Stomach (tissue), 19 donors: ENCODE measurements at places on chromosomes 6 and 20. TPM values are rescaled to one million over a fixed set of nuclear protein-coding genes. Genes with fewer than 3 reads are reported as not detected.

DNAH8 gene
- total RNA-seq: not detected

MUCL3 gene
- total RNA-seq: 252 TPM

DNA sequence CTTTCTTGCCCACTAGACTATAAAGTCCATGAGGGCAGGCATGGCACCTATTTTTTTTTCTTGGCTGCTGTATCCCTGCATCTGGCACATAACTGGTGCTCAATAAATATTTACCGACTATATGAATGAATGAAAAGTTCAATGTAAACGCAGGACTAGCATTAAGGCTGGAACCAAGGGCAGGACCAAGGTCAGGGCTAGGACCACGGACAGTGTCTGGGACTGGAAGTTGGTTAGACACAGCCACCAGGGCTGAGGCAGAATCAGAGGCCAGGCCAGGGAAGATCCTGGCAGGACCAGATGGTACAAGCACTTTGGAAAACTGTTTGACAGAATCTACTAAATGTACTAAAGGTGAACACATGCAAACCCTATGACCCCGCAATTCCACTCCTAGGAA is 3.7 kb downstream of the TNXB start:
- H3K4me1 ChIP-seq: peaks cover 38% of the 10 kb centered on the region
- no peak for DNase-seq
- H3K27ac ChIP-seq: no peak overlapping the region
- no peak overlapping the region for H3K4me3 ChIP-seq

- peak; percentile 40 for DNase-seq
- H3K4me3 ChIP-seq: no peak overlapping the region
- no peaks in the 10 kb centered on the region for H3K27me3 ChIP-seq
- H3K36me3 ChIP-seq: no peaks in the 10 kb centered on the region
- H3K4me1 ChIP-seq: no peaks in the 10 kb centered on the region
Observed at GRCh38 chr6:11011787-11012234, 32.3 kb downstream of the ELOVL2 start.

GRCh38 chr6:443621-444159 is 52.1 kb downstream of the IRF4 start:
- H3K27ac ChIP-seq: no peak overlapping the region
- H3K36me3 ChIP-seq: no peaks in the 10 kb centered on the region
- no peak for DNase-seq

DNA sequence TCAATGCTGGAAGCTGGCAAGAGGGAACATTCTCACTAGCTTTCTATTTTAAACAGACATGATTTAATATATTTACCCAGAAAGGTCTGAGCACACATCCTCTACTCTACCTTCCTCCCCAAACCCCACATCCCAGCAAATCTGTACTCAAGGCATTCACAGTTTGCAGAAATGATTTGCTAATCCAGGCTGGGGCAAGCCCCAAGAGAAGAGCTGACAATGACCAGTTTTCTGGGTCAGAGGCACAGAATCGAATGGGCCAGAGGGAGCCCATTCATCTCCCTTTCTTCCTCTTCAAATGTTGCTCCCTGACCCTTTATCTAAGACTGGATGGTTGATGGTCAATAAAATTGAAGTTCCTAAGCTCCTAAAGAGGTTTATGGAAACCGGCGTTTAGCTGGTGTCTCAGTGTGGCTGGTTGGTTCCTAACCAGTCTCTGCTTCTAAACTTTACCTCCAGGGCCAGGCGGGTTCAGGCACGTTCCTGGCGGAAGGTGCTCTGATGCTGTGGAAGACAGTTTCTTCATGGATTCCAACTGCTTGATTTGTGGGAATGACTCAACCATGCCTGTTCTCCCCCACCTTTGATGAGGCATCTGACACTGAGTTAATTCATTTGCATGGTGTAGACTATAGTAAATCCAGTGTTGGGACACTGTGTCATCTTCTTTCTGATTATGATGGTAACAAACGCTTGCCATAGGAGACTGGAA is 96.4 kb upstream of the IYD start:
- H3K4me1 ChIP-seq: no peaks in the 10 kb centered on the region
- H3K4me3 ChIP-seq: no peak overlapping the region
- H3K27me3 ChIP-seq: no peaks in the 10 kb centered on the region

DNA sequence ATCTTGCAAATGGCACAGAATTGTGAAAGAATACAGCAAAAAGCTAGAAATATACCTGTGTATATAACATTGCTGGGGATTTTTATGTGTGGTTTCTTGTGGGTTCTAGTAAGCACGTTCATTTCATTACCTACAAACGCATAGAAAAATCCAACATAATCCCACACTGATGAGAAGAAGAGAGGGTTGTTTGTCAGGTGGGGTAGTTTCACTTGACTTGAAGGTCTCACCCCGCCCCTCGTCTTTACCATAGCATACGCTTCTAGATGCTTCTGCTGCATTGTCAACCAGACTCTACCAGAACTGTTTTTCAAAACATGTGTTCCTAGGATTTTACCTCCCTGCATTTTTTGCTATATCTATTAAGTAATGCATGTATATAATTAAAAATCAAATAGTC is 284.1 kb upstream of the TAB2 start:
- H3K4me3 ChIP-seq: no peak overlapping the region
- no peak for DNase-seq
- no peaks in the 10 kb centered on the region for H3K27me3 ChIP-seq
- no peak overlapping the region for H3K27ac ChIP-seq

- H3K27me3 ChIP-seq: no peaks in the 10 kb centered on the region
- DNase-seq: no peak
- H3K4me3 ChIP-seq: no peak overlapping the region
- no peaks in the 10 kb centered on the region for H3K4me1 ChIP-seq
Observed at GRCh38 chr6:122068291-122068769, 331.1 kb upstream of the HSF2 start.

DNA sequence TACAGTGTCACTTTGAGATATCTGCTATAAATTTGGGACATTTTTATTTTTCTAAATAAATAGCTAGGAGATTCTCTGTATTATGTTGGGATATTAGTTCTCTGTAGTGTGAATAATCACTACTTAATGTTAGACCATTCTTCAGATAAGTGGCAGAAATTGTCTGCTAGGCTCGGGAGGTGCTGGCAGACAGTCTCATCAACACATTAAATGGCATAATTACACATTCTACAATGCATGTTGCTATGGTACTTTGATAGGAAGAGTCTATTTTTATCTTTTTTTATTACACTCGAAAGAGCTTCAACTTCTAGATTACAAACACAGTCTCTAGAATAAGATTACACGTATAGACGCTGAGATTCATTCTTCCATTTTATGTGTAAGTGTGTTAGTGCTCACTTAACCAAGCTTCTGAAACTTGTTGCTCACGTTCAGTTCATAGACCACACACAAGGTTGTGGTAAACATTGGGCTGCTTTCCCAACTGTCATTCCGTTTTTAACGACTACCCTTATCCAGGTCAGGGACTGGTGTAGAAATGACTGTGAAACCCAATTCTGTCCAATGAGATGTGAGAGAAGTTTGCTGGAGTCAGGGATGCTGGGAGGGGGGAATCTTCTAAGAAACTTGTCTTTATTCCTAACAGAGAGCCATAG is 78.6 kb downstream of the TPBG start:
- no peak overlapping the region for H3K27ac ChIP-seq
- no peaks in the 10 kb centered on the region for H3K27me3 ChIP-seq
- no peak for DNase-seq

DNA sequence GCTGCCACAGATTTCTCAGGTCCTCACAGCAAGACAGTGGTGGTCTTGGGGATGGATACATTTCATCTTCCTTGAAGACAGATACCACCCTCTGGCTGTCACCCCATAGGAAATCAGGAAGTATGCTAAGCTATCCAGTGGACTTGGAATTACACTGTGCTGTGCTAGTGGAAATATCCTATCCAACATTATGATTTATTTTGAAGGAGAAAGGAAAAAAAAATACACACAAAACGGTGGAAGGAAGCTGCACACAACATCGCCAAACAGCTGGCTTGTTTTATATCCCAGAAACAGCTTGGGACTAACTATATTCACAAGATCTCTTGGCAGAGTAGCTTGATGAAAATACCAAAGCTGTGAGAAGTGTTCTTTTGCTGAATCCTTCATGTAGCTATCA is 257.6 kb downstream of the LAMA2 start:
- H3K27ac ChIP-seq: no peak overlapping the region
- H3K36me3 ChIP-seq: no peaks in the 10 kb centered on the region
- H3K4me1 ChIP-seq: no peaks in the 10 kb centered on the region
- H3K4me3 ChIP-seq: no peak overlapping the region
- no peaks in the 10 kb centered on the region for H3K27me3 ChIP-seq
